Stimulated activated naive CD8-positive, alpha-beta T cell treated with anti-CD3 and anti-CD28 coated beads, Interleukin-15, Interleukin-2, amounts not matched to agents 100 U/mL and 50 U/mL, for 24 hours (primary cell): ENCODE measurements at places on chromosomes 13 and 19.

DNA sequence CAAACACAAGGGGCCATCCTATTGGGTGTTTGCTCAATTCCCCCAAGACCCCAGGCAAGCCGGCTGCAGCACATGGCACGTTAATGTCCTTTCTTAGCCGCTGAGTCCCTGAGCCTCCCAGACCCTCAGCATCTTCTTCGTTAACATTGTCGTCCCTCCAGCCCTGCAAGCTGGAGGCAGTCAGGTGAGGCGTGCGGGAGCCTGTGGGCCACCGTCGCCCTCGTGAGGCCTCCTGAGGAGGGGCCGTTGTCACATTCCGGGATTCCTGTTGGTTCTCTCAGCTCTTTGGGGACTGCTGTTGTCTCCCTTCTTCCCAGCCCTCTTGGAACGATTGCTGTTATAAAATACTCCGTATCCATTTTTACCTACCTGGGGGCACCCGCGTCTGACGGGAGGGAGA lies 140.6 kb downstream of the KDM4B start:
- no peak for DNase-seq

- DNase-seq: no peak
Observed at GRCh38 chr19:53878776-53879139, 3.2 kb upstream of the PRKCG start.

GRCh38 chr13:66159511-66159910 lies 1070.6 kb downstream of the PCDH9 start:
- no peak for DNase-seq

DNA sequence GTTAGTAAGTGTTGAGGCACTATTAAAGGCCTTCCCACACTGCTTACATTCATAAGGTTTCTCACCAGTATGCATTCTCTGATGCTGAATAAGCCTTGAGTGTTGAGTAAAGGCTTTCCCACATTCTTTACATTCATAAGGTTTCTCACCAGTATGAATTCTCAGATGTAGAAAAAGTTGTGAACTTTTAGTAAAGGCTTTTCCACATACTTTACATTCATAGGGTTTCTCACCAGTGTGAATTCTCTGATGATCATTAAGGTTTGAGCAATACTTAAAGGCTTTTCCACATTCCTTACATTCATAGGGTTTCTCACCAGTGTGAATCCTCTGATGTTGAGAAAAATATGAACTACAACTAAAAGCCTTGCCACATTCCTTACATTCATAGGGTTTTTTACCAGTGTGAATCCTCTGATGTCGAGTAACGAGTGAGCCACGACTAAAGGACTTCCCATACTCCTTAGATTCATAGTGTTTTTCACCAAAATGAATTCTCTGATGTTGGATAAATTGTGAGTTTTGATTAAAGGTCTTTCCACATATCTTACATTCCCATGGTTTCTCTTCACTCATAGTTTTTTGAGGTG lies 24.2 kb downstream of the ZNF829 start:
- no peak for DNase-seq

- DNase-seq: peak; percentile 35
Observed at GRCh38 chr13:51737609-51738008, 66.4 kb downstream of the DHRS12 start.

GRCh38 chr19:49682274-49682673 lies 5.2 kb downstream of the PRMT1 start:
- no peak for DNase-seq

GRCh38 chr13:107025991-107026390 lies 458.1 kb upstream of the ARGLU1 start:
- DNase-seq: no peak

DNA sequence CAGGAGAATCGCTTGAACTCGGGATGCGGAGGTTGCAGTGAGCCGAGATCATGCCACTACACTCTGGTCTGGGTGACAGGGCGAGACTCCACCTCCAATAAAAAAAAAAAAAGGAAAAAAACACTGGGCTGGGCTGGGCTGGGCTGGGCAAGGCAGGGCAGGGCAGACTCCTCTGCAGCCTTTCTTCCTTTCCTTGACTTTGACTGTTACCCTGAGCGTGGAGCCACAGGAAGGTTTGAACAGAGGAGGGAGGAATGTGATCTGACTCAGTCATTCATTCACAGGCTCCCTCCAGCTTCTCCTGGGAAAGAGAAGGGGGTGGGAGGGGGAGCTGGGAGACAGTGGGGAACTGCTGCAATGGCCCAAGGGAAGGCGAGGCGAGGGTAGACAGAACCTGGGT lies 2.7 kb upstream of the ACTN4 start:
- DNase-seq: no peak

- no peak for DNase-seq
Observed at GRCh38 chr13:41345165-41345913, 34.3 kb downstream of the NAA16 start.

DNA sequence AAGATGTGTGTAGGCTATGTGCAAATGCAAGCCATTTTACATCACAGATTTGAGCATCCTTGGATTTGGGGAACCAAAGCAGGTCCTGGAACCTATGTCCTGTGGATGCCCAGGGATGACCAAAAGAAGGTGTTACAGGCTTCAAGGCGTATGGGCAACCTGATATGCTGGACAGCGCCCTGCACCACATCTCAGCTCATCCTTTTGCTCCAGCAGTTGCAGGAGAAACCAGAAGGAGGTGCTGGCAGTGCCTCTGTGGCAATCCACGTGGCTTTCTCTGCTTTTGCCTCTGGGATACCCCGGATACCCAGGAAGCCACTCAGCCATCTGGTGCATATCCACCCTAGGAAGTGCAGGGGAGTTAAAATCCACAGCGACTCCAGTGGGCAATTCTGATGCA lies 110.3 kb upstream of the VSTM2B start:
- DNase-seq: no peak

- no peak for DNase-seq
Observed at GRCh38 chr13:79190932-79191331, 215.1 kb downstream of the RBM26 start.

DNA sequence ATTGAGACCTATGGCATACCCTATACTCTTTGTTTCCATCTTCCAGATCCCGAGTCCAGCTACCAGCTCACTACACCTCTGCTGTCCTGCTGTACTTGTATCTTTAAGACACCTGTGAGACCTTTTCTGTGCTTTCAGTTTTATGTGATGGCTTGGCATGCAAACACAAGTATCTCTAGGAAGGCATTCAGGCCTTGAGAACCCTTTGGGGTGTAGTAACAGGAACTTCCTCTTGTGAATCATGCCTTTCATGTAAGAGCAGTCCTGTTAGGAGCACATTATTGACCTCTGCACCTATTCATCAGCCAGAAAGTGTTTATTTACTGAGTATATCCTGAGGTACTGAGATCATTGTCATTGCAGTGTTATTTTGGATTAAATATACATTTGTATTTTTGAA lies 87.0 kb upstream of the HTR2A start:
- DNase-seq: no peak

GRCh38 chr19:40502081-40502480 lies 35.3 kb downstream of the SPTBN4 start:
- no peak for DNase-seq

- no peak for DNase-seq
Observed at GRCh38 chr13:30900952-30901749, 4.9 kb upstream of the MEDAG start.

GRCh38 chr19:32129141-32129540 lies 216.3 kb upstream of the ZNF507 start:
- no peak for DNase-seq

GRCh38 chr19:54460230-54461005 lies 3.2 kb downstream of the LENG9 start:
- no peak for DNase-seq

DNA sequence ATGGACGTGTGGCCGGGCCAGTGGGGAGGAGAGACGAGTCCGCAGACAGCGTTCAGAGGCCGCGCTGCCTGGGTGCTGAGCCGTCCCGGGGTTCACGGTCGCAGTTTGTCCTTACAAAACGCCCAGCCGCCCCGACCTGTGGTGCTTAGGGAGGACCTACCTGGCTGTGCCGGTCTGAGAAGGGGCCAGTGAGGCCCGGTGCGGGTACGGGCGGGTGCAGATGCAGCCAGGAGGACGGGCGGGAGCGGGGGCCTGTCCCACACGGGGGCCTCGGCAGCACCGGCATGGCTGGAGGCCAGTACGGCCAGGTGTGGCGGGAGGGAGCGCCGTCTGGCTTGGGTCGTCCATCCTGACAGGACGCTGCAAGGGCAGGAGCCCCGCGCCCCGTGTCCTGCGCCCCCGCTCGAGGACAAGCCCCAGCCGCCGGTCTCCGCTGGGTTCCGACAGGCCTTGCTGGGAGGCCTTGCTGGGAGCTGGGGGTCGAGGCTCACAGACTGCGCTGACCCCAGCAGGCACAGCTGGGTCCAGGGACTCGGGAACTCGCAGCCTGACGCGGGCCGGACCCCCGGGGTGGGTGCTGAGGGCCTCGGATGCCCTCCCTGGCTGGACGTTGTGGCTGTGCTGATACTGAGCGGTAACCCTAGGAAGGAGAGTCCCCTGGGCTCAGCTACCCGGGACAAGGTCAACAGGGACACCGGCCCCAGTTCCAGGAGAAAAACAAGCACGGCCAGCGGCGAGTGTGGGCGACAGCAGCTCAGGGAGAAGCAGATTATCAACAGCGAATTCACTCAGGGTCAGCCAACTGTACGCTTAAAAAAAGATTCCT lies 5.3 kb upstream of the PROZ start:
- DNase-seq: no peak

DNA sequence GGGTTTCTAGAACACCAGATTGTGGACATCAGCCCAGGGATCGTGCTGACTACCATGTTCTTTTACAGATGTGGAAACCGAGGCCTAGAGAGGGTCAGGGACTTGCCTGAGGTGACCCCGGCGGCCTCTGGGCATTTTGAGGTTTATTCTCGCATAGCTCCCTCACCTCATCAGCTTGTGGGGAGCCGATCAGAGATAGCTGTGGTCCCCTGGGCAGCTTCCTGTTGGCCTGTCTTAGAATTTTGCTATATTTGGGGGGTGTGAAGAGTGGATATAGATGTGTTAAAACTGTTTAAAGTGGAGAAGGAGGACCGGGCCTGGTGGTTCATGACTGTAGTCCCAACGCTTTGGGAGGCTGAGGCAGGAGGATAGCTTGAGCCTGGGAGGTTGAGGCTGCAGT lies 6.9 kb downstream of the ARHGEF1 start:
- DNase-seq: no peak

- no peak for DNase-seq
Observed at GRCh38 chr13:99448546-99448945, 52.7 kb upstream of the TM9SF2 start.

DNA sequence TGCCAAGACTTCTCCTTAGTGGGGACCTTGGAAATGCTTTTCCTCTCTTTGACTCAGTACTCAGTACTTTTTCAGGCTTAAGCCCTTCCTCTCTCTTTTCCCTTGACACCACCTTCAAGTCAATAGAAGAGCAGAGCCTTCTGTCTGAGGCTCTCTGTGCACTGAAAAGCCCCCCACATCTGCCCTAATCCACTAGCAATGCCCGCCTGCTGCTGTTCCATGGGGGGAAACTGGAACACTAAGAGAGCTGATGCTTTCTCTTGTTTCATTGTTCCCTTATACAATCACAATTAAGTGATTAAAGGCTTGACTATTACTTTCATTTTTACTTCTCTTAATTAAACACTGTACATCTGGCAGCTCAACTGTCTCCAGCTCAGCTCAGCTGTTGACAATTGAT lies 254.5 kb downstream of the SLITRK6 start:
- no peak for DNase-seq

DNA sequence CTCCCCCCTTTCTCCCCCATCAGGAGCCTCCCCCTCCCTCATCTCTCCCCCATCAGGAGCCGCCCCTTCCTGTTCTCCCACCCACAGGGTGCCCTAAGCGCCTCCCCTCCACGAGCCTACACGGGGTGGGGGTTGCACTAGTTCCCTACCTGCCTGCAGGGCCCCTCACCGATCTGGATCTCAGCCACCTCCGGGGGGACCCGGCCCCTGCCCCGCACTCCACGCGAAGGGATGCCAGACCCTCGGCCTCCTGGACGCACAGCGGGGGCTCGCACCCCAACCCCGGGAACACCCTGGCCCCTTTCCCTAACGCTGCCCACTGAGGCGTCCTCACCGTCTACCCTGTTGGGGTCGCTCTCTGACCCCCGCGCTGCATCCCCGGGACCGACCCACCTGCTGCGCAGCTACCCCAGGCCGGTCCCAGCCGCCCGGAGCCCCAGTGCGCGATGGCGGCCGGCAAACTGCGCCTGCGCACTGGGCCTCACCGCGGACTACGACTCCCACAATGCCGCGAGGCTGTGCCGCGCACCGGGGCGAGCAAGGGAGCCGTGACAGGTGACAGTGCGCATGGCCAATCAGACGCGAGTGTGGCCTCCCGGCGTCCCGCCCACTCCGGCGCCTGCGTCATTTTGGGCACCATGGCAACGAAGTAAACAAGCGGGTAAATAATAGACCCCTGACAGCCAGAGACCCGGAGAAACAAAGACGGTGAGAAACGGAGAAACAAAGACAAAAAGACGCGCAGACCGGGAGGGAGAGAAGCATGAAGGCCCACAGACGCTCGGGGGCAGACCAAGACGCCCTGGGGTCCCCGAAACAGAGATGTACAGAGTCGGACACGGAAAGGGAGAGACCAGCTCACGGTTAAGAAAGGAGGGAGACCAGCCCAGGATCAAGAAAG lies at the start of gene ZSCAN18:
TSS of gene ZSCAN18 (minus strand) at position 451 of the 901 bp plus-strand sequence. CDS start 7,964 bp downstream, outside the sequence.
- DNase-seq: peak; percentile 97

GRCh38 chr19:53977429-53977990 lies 13.9 kb upstream of the CACNG6 start:
- peak; percentile 64 for DNase-seq

DNA sequence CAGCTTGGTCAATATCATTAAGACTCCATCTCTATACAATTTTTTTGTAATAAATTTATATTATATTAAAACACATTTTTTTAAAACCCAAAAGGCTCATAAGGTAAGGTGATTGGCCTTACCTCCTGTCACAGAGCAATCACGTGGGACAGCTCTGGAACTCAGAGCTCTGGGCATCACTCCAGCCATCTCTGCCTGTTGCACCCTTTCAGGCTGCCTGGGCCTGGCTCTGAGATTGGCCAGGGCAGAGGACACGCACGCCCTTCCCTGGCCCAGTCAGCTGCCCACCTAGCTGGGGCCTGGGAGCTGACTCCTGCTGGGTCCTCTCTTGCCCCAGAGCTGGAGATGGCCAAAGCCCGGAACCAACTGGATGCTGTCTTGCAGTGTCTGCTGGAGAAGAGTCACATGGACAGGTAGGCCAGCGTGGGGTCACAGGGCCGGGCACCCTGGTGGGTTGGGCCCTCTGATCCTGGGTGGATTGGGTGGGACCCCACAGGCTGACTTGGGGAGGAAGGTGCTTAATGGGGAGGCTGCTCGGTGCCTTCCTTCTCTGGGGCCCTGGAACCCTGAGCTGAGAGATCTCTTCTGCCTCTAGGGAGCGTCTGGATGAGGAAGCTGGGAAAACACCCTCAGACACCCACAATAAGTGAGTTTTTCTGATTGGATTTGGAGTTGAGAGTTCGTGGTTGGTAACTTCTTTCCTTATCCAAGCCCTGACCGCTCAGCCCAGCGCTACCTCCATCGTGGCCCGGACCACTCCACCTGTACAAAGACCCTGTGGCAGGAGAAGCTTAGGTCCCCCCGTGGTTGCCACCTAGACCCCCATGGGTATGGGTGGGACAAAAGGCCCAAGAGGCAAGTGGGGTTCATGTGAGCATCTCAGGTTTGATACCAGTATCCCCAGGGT lies 3.7 kb downstream of the LIN37 start:
- no peak for DNase-seq
